ENCODE measurements at places on chromosomes 12 and 14.

DNA sequence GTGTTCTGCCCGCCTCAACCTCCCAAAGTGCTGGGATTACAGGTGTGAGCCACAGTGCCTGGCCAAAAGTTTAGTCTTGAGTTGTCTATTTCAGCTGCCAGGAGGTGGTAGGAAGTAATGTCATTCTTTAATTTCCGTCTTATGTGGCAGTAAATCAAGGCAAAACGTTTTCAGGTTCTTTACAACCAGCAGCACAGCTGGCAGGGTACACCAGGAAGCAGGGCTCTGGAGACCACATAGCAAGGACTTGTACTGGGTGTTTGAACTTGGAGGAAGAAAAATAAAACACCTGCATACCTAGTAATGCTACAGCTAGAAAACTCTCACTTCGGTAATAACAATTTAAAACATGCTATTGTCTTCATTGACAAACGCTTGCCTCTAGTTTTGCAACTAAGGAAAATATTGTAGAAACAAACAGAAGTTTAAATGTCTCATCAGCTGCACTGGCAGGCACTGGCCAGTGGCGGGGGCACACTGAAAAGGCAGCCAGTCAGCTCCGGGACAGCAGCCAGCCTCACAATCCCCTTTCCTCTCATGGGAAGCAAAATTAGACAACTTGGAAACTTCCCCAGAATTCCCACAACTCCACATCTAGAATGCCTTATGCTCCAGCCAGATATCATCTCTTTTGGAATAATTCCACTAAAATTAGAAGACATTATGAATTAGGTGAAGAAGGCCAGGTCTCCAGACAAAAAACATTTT is 72.2 kb downstream of the CLIP1 start:
- no peak for DNase-seq

DNA sequence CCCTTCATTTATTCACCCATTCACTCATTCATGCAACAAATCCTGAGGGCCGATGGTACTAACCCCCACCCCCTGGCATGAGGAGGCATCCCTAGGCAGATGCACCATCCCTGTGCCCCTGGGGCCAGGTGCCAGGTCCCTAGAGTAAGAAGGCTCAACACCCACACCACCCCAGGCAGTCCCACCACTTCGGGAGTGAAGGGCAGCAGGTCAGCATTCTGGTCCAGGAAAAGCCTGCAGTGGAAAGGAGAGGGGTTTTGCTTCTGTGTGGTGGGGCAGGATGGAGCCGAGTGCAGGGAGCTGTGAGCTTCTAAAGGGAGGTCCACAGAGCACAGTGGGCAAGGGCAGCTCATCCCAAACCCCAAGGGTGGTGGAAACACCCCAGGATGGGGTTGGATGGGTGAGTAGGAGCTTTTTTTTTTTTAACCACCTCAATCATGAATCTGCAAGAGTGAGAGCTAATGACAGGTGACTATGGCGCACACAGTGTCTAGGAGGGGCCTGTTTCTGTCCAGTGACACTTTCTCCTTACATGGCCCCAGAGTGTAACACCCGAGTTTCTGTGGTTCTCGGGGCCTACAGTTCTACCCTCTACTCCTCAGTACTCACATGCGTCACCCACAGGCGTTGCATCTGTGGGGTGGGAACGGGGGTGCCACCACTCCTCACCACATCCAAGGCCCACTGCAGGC is 414.3 kb downstream of the TMEM121 start:
- DNase-seq: no peak

DNA sequence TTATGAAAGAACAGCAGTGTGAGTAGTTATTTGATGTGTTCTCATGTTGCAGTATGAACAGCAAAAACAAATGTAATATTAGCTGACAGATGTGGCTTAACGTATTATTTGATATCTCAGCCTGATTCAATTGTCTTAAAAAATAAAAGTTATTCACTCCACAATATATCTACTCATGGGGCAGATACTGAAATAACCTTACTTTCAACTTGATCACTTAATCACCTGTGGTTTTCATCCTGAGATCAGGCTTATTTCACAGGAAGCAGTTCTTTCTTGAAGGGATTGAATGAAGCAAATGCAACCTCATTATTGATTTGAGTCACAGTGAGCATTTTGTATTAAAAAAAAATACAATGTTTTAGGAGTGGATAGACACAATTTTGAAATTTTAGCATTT is 90.3 kb downstream of the AKAP6 start:
- DNase-seq: no peak

DNA sequence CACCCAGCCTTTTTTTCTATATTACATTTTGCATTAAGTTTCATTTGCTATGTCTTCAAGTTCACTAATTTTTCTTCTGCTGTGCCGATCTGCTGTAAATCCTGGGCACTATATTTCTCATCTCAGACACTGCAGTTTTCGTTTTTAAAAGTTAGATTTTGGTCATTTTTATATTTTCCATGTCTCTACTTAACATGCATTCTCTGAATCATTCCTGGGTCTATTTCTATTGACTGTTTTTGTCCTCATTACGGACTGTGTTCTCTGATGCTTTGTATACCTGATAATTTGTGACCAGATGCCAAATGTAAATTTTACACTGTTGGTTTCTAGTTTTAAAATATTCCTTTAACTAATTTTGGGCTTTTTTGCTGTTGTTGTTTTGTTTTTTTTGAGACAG is 64.5 kb downstream of the R3HDM2 start:
- DNase-seq: no peak

DNA sequence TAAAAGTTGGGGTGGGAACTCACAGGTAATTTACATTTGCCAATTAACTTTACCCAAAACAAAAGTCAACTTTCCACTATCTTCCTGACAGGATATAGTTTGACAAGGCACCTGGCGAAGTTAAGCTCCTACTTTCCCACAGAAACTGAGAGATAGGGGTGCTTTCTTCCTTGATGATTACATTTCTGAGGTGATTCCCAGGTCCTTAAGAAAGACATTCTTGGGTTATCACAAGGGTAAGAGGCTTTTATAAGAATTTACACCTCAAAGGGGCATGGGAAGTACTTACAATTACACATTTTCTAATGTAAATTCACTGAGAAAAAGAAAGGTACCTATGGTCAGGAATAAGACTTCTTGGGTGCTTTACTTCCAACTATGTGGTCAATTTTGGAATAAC is 660.9 kb upstream of the MGAT4C start:
- no peak for DNase-seq

All from T-helper 2 cell (primary cell).